ENCODE measurements at places on chromosomes 4 and X. TPM values are rescaled to one million over a fixed set of nuclear protein-coding genes. Genes with fewer than 3 reads are reported as not detected.

AFM gene
- not detected for total RNA-seq

GPRASP1 gene
- total RNA-seq: 20.5 TPM

GLOD5 gene
- not detected for total RNA-seq

XAGE1A gene
- total RNA-seq: not detected

MAGIX gene
- 2.1 TPM for total RNA-seq

GDPD2 gene
- 103 TPM for total RNA-seq

MAGEA4 gene
- not detected for total RNA-seq

ARR3 gene
- not detected for total RNA-seq

IL21 gene
- not detected for total RNA-seq

- DNase-seq: no peak
- H3K27ac ChIP-seq: no peak overlapping the region
- no peak overlapping the region for H3K4me3 ChIP-seq
Observed at GRCh38 chr4:154740462-154740861, 3.3 kb upstream of the LRAT start.

- H3K4me1 ChIP-seq: no peaks in the 10 kb centered on the region
- no peak overlapping the region for H3K4me3 ChIP-seq
- H3K27ac ChIP-seq: no peak overlapping the region
- H3K27me3 ChIP-seq: no peaks in the 10 kb centered on the region
Observed at GRCh38 chr4:122539861-122540465, 80.9 kb downstream of the IL21 start.

- H3K4me1 ChIP-seq: peaks cover 18% of the 10 kb centered on the region
- peak overlapping the region; percentile 78 for H3K4me3 ChIP-seq
- DNase-seq: peak; percentile 87
Observed at GRCh38 chr4:52659722-52660261, 691 bp upstream of the USP46 start.

DNA sequence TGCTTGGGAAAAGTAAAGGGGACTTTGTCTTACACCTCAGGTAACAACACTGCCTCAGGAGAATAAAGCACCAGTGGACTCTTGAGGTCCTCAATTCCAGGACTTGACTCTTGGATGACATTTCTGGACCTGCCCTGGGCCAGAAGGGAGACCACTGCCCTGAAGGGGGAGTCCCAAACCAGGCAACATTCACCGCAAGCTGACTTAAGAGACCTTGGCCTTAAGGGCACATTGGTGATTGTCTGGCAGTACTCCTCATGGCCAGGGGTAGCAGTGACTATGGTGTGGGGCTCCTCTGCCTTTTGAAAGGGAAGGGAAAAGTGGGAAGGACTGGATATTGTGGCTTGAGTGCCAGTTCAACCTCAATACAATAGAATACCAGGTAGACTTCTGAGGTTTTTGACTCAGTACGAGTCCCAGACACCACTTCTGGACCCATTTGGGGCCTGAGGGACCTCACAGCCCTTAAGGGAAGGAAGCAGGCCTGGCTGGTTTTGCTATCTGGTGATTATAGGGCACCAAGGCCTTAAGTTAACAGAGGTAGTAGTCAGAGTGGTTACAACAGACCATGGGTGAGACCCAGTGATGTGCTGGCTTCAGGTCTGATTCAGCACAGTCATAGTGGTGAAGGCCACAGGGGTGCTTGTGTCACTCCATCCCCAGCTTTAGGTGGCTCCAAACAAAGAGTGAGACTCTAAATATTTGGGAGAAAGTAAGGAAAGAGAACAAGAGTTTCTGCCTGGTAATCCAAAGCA lies 121.2 kb upstream of the TET2 start:
- H3K4me1 ChIP-seq: no peaks in the 10 kb centered on the region
- no peak overlapping the region for H3K27ac ChIP-seq
- DNase-seq: no peak
- H3K36me3 ChIP-seq: no peaks in the 10 kb centered on the region
- H3K27me3 ChIP-seq: no peaks in the 10 kb centered on the region
- no peak overlapping the region for H3K4me3 ChIP-seq

DNA sequence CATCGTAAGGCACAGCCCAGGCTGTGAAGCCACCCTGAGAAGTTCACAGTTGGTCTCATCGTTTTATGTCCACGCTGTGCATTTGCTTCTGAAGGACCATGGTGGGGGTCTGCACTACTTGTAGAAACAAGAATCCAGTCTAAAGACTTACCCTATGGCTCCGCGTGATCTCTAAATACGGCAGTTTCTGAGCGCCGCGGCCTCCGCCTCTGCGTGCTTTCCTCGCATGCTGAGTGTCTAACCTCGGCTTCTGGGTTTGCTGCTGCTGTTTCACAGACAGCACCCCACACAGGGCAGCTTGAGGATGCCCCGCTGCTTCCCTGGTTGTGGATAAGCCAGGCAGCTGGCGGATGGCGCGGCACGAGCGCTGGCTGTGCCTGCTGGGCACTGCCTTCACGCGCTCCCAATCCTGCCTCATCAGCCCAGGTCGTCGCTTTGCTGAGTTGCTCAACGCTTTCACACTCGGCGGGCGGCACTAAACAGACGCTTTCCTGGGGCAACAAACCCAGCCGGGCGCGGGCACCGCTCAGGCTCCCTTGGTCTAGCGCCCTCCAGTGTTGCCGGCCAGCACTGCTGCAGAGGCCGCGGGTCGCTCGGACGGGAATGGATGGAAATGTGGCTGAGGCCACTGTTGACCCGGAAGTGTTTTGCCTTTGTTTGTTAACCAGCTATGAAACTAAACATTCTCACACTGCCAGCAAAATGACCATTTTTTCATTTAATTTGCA lies 39.2 kb downstream of the FGFRL1 start:
- peaks cover 12% of the 10 kb centered on the region for H3K27me3 ChIP-seq
- H3K4me1 ChIP-seq: peaks cover 6% of the 10 kb centered on the region
- no peak overlapping the region for H3K27ac ChIP-seq
- DNase-seq: peak; percentile 75
- H3K4me3 ChIP-seq: no peak overlapping the region

DNA sequence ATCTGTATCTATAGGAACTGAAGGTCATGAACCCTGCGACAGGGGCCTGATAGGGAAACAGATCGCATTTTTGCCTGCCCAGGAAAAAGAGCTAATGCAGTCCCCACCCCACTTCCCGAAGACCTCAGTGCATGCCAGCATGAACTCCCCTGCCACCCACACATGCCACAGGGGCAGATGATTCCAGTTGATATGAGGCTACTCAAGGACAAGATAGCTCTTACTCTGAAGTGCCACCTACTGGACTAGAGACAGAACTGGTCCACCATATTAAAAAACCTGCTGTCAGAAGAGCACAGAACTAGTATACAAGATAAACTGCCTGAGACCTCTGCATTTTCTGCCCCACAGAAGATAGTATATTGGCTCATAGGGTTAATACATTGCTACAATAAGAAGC lies 68.0 kb downstream of the YIPF7 start:
- DNase-seq: no peak
- no peak overlapping the region for H3K27ac ChIP-seq
- no peaks in the 10 kb centered on the region for H3K27me3 ChIP-seq
- no peaks in the 10 kb centered on the region for H3K36me3 ChIP-seq

GRCh38 chr4:140363051-140363450 lies 10.4 kb upstream of the SCOC start:
- H3K4me1 ChIP-seq: peaks cover 4% of the 10 kb centered on the region
- no peaks in the 10 kb centered on the region for H3K27me3 ChIP-seq
- no peak for DNase-seq
- no peaks in the 10 kb centered on the region for H3K36me3 ChIP-seq

GRCh38 chr4:61011051-61011450 lies 189.1 kb upstream of the ADGRL3 start:
- DNase-seq: no peak
- no peaks in the 10 kb centered on the region for H3K36me3 ChIP-seq
- H3K4me1 ChIP-seq: no peaks in the 10 kb centered on the region
- no peaks in the 10 kb centered on the region for H3K27me3 ChIP-seq

GRCh38 chrX:2610246-2611170 lies 80.6 kb upstream of the CD99 start:
- H3K27me3 ChIP-seq: no peaks in the 10 kb centered on the region
- H3K27ac ChIP-seq: no peak overlapping the region
- DNase-seq: no peak
- peaks cover 63% of the 10 kb centered on the region for H3K4me1 ChIP-seq

- H3K27me3 ChIP-seq: no peaks in the 10 kb centered on the region
- DNase-seq: no peak
- no peaks in the 10 kb centered on the region for H3K36me3 ChIP-seq
- H3K27ac ChIP-seq: no peak overlapping the region
Observed at GRCh38 chr4:128538111-128538882, 250.7 kb upstream of the PGRMC2 start.

DNA sequence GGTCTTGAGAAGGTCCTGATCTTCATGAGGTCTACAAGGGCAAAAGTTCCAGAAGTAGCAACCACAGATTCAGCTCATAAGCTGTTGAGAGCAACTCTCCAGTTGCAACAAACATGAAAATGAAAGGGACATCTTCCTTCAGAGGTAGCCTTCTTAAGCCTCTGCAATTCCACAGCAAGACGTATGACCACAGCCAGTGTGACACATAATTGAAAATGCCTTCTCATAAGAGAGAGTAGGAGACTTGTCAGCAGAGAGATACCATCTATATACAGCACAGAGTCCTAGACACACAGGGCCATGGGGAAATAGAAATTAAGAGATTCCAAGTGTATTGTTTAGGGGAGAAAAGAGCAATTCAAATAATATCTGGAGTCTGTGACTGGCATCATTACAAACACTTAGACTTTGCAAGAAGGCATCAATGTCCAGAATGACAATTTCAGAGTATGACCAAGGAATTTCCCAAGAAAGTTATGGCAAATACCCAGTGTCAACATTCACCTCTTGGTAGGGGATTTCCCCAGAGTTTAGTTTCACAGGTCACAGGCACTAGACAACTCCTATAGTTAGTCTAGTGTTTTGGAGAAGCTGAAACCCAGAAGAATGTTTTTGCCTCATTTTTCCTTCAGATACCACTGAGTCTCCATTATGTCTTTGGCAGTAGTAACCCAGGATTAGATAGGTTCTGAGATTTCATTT lies 340.3 kb downstream of the ZNF674 start:
- no peak overlapping the region for H3K4me3 ChIP-seq
- DNase-seq: no peak
- no peak overlapping the region for H3K27ac ChIP-seq
- H3K4me1 ChIP-seq: no peaks in the 10 kb centered on the region
- no peaks in the 10 kb centered on the region for H3K27me3 ChIP-seq

DNA sequence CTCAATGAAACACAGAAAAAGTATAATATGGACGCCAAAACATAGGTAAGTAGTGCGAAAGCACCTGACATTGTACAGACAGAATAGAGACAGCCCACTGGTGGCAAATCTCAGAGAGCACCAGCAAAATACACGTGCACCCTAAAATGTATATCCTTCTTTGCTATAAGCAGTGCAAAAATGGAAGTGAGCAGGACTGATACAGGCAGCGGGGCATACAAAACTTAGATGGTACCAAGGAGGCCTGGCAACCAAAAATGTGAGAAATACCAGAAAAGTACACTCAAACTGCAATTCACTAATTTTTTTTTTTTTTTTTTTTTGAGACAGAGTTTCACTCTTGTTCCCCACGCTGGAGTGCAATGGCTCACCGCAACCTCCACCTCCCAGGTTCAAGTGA lies 63.9 kb downstream of the EIF4E start:
- no peak overlapping the region for H3K4me3 ChIP-seq
- no peak overlapping the region for H3K27ac ChIP-seq
- H3K27me3 ChIP-seq: no peaks in the 10 kb centered on the region

GRCh38 chrX:20857746-20858145 lies 516.5 kb upstream of the CNKSR2 start:
- H3K4me3 ChIP-seq: no peak overlapping the region
- H3K27ac ChIP-seq: no peak overlapping the region
- DNase-seq: no peak
- no peaks in the 10 kb centered on the region for H3K27me3 ChIP-seq
- no peaks in the 10 kb centered on the region for H3K4me1 ChIP-seq

GRCh38 chr4:8709050-8709728 lies 116.6 kb downstream of the CPZ start:
- H3K4me1 ChIP-seq: no peaks in the 10 kb centered on the region
- H3K27ac ChIP-seq: no peak overlapping the region
- H3K27me3 ChIP-seq: no peaks in the 10 kb centered on the region
- H3K36me3 ChIP-seq: no peaks in the 10 kb centered on the region
- peak; percentile 24 for DNase-seq

All from spleen (tissue), 13 donors.